ENCODE measurements at places on chromosomes 6 and 20.

DNA sequence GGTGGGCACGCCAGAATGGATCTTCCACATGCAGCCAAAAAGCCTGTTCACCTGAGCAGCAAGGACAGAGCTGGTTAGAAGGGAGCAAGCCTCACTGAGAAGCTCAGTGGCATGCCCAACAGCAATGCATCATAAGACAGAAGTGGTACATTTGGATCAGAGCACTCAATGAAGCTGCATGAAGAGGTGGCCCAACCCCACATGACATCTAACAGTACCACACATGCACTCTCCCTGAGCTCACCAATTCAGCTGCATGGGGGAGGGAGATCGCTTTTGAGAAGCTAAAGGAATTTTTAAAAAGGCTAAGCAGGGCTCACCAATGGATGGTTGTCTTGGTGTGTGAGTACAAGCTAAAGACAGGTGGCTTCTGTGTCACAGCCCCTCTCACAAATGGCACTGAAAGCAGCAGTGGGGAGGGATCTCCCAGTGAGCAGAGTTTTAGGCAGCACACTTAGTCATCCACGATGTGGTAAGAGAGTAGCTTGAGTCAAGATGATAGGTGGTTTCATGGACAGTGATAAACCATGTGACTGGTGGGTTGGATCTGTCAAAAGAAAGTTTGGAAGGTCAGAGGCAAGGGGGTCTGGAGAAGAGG, 166.6 kb upstream of the TAB2 start:
- no peak for DNase-seq

- DNase-seq, result no peak
Observed at GRCh38 chr6:82953871-82954270, 111.8 kb downstream of the UBE3D start.

DNA sequence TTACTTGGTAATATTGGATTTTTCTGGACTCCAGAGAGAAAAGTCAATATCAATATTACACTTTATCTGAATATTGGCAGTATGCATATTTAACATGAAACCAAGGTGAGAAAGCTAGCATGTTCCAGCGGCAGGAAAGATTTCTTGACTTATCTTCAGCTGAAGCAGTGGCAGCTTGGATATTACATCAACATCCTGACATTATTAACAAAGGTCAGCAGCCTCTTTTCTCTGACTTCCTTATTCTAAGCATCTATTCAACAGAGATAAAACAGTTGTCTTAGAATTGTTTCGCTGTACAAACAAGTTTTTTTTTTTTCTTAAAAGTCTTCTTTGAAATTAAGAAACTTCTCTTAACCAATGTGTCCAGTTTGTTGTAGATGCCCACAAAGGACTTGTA, 11.8 kb downstream of the DCBLD1 start:
- DNase-seq, result no peak

- no peak for DNase-seq
Observed at GRCh38 chr20:8057871-8058270, 38.3 kb upstream of the TMX4 start.

- no peak for DNase-seq
Observed at GRCh38 chr6:103862297-103862696, 997.4 kb downstream of the HACE1 start.

GRCh38 chr6:22392711-22393110, 95.9 kb upstream of the PRL start:
- DNase-seq, result no peak

DNA sequence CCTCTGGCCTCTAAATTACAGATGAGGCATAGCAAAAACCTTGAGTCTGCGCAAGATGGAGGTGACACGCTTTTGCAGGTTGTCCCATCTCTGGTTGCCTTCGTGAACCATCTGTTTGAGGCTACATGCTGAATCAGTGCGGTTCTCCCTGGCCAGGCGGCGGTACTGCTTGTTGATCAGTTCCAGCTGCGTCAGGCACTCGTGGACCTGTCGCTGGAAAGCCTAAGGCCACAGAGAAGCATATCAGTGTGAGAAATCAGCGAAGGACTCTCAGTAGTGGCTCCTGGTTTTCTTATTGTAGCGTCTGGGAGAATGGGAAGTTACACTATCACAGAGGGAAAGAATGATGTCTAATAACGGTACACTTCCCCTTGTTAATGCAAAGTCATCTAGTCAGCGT, 344.4 kb downstream of the ESR1 start:
- DNase-seq, result no peak

DNA sequence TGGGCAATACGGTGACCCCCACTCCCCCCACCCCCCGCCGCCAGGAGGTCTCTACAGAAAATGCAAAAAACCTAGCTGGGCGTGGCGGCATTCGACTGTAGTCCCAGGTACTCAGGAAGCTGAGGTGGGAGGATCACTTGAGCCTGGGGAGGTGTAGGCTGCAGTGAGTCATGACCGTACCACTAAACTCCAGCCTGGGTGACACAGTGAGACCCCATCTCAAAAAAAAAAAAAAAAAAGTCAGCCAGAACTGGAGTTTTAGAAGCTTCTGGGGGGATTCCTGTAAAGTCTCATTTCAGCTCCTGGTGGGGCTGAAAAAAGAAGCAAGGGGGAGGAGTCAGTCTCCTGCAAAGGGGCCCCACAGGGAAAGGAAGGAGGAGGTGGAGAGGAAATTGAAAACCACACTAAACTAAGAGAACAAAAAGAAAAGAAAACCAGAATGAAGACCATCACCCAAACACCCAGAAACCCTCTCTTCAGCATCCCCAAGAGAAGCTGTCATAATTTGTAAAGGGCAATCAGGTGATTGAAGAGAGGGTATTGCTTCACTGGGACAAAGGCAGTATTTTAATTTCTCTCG, 50.4 kb downstream of the NOL4L start:
- DNase-seq, result peak; percentile 45

- DNase-seq, result no peak
Observed at GRCh38 chr6:21592953-21593352, 598 bp upstream of the SOX4 start.

- DNase-seq, result no peak
Observed at GRCh38 chr6:55941702-55942101, 66.3 kb upstream of the BMP5 start.

- peak; percentile 63 for DNase-seq
Observed at GRCh38 chr6:31308050-31308844, 36.4 kb upstream of the HLA-C start.

GRCh38 chr6:142693441-142693840, 251.5 kb downstream of the HIVEP2 start:
- no peak for DNase-seq

DNA sequence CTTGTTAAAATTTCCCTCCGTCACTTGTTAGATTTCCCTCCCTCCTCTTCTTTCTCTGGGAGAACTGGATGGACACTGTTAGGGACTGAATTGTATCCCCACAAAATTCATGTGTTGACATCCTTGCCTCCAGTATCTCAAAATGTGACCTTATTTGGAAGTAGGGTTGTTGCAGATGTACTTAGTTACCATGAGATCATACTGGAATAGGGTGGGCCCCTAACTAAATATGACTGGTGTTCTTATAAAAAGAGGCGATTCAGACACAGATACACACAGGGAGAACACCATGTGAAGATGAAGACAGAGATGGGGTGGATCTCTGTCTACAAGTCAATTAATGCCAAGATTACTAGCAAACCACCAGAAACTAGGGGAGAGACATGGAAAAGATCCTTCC, 139.5 kb downstream of the ALDH8A1 start:
- DNase-seq, result no peak

DNA sequence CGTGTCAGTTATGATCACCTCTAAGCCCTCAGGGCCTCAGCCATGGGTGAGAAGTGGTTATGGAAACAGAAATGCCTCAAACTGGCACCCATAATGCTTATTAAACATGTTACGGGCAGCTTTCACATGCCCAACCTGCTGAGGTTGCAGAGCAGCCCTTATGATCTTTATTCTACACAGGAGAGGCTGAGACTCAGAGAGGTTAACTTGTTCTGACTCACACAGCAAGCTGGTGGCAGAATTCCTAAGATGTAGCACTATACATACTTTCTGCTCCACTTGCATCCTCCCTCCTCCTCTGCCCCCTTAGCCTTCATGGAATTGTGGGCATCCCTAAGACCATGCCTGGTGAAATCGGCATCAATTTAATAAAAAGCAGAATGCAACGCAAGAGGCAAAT, 34.7 kb upstream of the IGF2R start:
- DNase-seq, result no peak

DNA sequence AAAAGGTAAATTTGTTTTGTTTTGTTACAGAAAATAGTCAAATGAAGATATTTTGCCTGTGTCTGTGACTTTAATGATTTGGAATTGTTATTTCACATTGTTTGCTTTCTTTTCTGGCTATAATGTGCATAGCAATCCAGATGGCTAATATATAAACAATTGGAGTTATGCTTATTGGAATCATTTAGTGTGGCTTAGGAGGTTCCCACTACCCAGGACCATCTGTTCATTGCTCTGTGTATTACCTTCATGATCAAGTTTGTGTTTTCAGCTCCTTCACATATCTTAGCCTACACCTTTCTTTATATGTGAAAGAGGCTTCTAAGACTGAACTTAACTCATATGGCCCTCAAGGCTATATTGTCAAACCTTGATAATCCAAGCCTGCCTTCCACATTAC, 232.9 kb downstream of the BCKDHB start:
- no peak for DNase-seq

- DNase-seq, result no peak
Observed at GRCh38 chr6:82741996-82742385, 323.6 kb downstream of the UBE3D start.

DNA sequence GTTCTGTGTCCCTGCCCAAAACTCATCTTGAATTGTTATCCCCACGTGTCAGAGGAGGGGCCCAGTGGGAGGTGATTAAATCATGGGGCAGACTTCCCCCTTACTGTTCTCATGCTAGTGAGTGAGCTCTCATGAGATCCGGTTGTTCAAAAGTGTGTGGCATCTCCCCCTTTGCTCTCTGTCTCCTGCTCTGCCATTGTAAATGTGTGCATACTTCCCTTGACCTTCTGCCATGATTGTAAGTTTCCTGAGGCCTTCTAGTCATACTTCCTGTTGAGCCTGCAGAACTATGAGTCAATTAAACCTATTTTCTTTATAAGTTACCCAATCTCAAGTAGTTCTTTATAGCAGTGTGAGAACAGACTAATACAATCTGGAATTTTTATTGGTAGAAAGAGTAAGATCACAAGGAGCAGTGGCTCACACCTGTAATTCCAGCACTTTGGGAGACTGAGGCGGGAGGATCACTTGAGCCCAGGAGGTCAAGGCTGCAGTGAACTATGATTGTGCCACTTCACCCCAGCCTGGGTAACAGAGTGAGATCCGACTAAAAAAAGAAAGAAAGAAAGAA, 47.1 kb upstream of the SLC22A16 start:
- no peak for DNase-seq

- no peak for DNase-seq
Observed at GRCh38 chr6:25477006-25477590, 174.9 kb upstream of the SCGN start.

- no peak for DNase-seq
Observed at GRCh38 chr6:44012078-44012493, 115.2 kb downstream of the MRPL14 start.

DNA sequence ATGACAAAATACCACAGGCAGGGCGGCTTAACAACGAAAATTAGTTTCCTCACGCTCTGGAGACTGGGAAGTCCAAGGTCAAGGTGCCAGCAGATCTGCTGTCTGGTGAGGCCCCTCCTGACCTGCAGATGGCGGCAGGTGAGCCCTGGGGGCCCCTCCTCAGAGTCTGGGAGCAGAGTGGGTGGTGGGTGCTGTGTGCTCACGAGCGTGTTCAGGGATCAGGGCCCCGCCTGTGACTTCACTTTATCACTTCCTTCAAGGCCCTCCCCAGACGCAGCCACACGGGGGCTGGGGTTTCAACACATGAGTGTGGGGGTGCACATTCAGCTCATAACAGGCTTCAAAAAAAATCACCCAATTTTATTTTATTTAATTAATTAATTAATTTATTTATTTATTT, 39.3 kb downstream of the SLC2A4RG start:
- no peak for DNase-seq

GRCh38 chr6:121881974-121882667, 446.7 kb downstream of the GJA1 start:
- no peak for DNase-seq

DNA sequence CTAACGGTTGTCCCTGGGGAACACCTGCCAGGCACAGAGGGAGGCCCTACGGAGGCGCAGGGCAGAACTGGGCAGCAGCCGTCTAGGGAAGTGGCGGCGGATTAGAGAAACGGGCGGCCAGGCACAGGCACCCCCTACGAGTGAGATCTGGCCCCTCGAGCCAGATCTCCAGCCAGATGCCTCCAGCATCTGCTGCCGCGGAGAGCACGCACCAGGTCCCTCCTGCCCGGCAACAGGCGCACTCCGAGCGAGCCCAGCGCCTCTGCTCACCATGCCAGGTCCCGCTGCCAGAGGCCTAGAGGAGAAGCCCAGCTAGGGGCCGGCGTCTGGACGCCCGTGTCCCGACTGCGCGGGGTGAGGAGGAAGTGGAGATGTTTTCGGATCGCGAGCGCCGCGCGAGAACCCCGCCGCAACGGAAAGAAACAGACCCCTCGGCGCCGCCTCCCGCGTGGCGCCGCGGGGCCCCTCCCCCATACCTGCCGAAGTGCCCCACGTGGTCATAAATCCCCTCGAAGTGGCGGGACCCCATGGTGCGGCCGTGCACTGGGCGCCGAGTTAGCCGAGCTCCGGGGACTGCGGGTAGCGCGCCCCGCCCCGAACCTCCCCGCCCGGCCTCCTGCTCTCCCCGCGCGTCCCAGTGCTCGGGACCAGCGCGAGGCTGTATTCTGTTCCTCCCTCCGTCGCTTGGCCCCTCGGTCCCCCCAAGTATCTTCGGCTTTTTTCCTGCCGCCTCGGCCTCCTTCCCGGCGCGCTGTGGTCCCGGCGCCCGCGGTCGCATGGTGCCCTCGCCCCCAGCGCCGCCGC, at the start of gene SLC22A16:
TSS of gene SLC22A16 (minus strand) at position 568 of the 804 bp plus-strand sequence. CDS start at position 529, 39 bp downstream.
- DNase-seq, result no peak

DNA sequence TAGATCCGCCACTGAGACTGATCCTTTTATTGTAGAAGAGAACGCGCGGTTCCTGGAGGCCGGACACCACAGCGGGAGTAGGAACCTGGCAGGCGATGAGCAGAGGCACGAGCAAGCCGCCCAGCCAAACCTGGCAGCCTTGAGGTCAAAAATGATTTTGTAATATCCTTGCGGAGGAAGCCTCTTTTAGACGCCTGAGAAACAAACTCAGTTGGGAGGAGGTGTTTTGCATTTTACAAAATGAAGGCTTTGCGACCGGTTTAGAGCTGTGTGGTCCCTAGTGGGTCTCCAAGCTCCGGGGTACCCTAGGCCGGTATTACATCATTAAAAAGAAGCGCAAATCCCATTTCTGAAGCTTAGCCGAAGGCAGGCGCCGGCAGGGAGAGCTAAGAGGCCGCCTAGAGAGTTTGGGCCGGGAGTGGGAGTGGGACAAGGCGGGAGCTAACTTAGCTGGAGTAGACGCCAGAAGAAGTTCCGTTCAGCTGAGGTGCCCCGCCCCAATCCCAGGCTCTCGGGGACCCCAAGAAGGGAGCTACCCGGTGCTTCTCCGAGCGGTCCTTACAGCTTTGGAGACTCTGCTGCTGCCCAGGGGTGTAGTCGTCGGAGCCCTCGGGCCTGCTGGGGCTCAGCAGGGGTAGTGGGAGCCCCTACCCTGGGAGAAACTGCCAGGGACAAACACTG, 1.9 kb upstream of the TBX18 start:
- no peak for DNase-seq

- no peak for DNase-seq
Observed at GRCh38 chr20:35954907-35955251, 577 bp upstream of the SCAND1 start.

GRCh38 chr6:121437851-121438651, 2.6 kb downstream of the GJA1 start:
- DNase-seq, result no peak
